NCI-H1436 treated with DMSO at 0.1 percent for 48 hours (cell line): ENCODE measurements at places on chromosomes 2 and 18.
A peak's percentile ranks its signal among the peaks of the same experiment; 100 is the strongest.

- no peak for DNase-seq
Measured at GRCh38 chr2:216475767-216476166, 22.9 kb upstream of the RPL37A start.

GRCh38 chr2:25131567-25132298, 36.6 kb downstream of the POMC start:
- no peak for DNase-seq

- DNase-seq = no peak
Measured at GRCh38 chr2:127347734-127348392, 39.9 kb downstream of the MAP3K2 start.

- no peak for DNase-seq
Measured at GRCh38 chr2:178828486-178828881, 21.3 kb upstream of the TTN start.

GRCh38 chr2:96832754-96833507, 10.9 kb downstream of the ANKRD23 start:
- DNase-seq = peak; percentile 63

DNA sequence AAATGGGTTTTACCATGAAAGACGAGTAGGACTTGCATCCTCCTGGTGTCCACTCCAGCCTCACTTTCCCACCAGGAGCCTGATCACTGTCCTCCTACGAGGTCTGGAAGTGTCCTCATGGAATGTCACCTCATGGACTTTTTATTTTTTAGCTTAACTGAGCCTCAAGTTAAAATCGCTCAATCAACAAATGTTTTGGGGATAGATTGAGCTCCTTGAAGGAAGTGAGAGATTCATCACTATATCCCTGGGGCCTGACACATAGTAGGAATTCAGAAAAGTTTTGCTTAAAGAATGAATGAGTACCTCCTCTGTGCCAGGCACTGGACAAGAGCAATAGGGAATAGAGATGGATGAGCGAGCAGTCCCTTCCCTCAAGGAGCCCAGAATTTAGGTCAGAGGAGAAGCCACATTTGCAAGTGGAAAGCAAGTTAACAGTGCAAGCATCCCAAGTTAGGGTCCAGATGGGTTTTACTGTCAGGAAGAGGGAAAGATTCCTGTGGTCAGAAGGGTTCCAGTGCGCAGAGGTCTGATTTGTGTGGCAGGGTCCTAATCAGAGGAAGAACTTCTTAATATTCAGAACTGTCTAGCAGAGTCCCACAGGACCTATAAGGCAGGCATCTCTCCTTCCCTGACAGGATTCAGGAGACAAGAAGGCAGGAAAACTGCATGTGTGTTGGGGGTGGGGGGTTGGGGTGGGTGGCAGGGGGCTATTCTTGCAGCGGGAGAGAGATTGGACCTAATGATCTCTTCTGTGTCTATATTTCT, 67.0 kb downstream of the MYCN start:
- DNase-seq = no peak

DNA sequence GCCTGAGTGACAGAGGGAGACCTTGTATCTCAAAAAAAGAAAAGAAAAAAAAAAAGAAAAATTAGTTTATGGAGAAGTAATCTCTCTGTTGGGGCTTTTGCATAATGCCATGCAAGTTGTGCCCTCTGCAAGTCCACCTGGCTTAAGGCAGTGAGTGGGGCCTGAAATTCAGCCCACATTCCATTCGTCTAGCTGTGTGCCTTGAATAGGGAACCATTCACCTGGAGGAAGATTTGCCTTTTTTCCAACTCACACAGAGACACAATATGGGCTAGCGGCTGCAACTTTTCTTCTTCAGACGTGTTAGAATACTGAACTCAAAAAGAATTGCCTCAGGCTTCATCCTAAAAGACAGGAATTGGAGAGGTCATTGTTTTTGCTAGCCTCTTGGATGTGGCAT, 160.0 kb upstream of the STON1 start:
- no peak for DNase-seq

GRCh38 chr18:30088238-30089015, 954.1 kb downstream of the DSC3 start:
- DNase-seq = no peak

GRCh38 chr18:8116341-8117005, 492.8 kb upstream of the RAB12 start:
- DNase-seq = no peak

GRCh38 chr18:811182-811891, 705 bp downstream of the YES1 start:
- DNase-seq = no peak

- DNase-seq = no peak
Measured at GRCh38 chr2:64594226-64594989, 59.3 kb downstream of the SERTAD2 start.

GRCh38 chr2:15582710-15583357, 8.8 kb upstream of the DDX1 start:
- no peak for DNase-seq

DNA sequence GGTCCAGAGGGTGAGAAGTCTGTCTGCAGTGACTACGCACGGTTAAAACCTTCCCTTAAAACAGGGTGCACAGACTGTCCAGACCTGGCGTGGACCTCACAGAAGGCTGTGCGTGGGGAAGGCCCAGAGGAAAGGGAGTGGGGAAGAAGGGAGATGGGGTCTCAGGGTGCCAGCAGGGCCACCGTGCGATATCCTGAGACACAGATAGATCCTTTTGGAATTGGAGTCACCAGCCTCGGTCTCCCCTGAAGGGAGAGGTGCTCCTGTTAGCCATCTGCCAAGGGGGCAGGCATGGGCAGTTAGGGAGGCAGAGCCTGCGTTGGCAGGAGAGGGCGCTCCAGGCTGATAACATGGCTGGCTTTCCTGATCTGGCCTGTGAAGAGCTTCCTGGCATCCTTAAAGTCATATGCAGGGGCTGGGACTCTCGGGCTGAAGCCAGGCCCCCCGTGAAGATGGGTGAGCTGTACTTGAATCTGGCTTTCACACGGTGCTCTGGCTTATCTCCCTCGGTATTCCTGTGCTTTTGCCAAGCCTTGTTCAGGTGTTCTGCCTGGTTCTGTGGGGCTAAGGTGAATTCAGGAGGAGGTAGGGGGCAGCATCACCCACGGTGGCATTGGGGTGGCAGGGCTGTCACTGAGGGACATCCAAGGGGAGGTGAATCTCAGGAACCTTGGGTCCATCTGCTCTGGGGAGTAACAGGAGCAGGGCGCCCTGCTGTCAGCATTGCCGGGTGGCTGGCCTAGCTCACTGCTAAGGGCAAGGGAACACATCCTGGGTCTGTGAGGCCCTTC, 107.2 kb upstream of the SMAD2 start:
- DNase-seq = no peak

DNA sequence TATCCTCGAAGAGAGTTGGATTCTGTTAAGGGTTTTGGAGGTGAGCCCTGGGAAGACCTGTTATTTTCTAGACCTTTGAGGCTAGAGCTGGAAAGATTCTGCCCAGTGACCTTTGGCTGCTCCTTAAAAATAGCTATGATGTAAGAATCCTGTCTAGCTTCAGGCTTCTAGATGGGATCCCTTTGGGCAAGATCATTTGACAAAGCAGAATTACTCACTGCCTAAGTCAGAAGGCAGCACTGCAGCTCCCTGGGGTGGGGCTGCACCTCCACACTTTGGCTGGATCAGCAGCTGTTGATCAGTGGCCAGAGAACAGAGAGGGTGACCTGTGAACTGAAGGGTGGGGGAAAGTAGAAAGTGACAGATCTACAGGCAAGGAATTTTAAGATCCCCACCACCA, 103.8 kb downstream of the ASAP2 start:
- no peak for DNase-seq

GRCh38 chr2:75491129-75491753, 69.5 kb downstream of the EVA1A start:
- DNase-seq = no peak

GRCh38 chr2:69624131-69624530, 19.4 kb downstream of the AAK1 start:
- DNase-seq = no peak

DNA sequence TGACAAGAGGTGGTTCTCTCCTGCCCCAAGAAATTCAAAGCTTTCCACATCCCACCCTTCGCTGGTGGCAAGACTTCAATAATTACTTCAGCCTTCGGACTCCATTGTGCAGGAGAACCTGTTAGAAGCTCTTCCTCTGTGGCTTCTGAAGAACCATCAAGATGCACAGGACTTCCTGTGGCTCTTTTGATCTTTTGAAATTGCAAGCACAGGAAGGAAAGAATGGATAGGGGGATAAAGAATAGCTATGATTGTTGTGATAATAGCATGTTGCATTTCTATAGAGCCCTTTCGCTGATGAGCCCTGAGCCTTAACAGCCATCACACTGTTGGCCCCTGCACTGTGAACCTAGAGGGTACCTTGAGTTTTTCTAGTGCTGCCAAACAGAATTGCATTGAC, 7.4 kb downstream of the EPAS1 start:
- DNase-seq = no peak

GRCh38 chr2:27290549-27290948, 8.3 kb downstream of the TRIM54 start:
- no peak for DNase-seq

DNA sequence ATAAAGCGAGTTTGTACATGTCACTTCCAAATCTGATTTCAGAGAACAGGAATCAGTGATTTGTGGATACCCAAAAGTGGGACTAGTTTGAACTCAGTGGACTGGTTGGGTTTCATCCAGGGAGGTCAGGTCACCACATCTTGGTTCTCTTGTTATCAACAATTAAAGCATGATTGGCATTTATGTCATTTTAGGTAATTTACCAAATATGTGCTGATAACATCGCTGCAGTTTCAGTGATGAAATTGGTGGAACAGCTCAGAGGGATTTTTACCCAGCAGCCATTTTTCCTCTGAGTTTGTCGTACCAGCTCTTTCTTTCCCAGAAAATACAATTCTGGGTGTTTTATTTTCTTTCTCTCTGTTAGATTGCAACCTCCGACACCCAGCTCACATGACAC, 33.4 kb downstream of the TMEM18 start:
- no peak for DNase-seq

GRCh38 chr2:20050646-20051531, 539 bp downstream of the LAPTM4A start:
- no peak for DNase-seq

- DNase-seq = no peak
Measured at GRCh38 chr2:85987266-85988174, 98.7 kb upstream of the ST3GAL5 start.

GRCh38 chr2:52416340-52416739, 1351.3 kb upstream of the CHAC2 start:
- no peak for DNase-seq

DNA sequence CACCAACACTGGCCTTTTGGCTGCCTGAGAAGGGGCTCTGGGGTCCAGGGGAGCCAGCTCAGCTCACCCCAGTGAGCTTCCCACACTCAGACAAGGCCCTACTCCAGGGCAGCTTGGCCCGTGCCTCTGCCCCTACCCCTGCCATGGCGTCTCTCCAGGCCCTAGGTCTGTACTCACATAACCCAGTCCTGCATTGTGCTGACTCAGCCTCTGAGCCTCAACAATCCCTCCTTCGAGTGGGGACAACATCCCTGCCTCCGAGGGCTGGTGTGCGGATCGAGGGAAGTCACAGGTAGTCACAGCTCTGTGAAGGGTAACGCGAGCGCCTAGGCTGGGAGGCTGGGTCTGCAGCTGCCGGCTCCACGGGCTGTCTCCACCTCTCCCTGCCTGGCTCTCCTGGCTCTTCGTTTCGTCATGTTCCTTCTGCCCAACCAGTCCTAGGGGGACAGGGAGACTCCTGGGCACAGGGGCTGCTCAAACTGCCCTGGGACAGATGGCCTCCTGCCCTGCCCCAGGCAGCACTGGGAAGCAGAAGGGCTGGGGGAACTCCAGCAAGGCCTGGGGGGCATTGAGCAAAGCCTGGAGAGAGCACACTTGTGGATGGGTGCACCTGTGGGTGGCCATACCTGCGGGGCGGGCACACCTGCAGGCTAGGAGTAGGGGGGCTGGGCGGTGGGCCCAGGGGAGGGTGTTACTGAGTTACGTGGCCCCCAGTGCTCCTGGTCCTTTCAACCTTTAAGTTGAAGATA, 74.6 kb downstream of the RRM2 start:
- no peak for DNase-seq

DNA sequence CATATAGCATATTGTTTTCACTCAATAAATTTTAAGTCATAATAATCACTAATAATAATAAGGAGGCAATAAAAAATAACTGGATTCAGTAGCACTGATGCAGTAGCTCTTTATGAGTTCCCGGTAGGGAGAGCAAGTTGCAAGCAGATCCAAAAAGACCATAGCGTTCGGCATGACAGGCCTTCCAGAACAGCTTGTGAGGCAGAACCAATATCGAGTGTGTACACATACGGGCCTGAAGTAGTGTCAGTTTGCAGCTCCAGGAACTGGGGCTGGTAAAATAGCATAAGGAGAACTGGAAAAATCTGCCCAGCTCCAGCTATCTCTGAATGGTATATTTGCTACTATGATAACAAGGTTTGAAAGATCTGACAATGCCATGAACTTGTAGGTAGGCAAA, 1607.8 kb upstream of the PIK3C3 start:
- no peak for DNase-seq

DNA sequence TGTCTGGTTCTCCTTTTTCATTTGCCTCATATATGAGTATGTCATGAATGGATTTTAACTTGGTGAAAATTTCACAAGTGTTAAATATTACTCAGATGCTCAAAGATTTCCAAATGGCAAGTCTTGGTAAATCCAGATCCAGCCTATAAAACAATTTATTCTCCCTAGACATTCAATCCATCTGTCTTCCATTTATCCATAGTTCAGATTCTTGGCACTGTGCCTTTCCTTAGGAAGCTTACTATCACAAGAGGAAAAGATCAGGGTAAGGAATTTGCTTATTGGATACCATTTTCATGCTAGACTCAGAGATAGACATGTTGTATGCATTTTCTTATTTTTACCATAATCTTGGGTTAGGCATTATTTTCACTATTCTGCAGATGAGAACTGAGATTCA, 72.5 kb upstream of the LRRTM1 start:
- DNase-seq = no peak

DNA sequence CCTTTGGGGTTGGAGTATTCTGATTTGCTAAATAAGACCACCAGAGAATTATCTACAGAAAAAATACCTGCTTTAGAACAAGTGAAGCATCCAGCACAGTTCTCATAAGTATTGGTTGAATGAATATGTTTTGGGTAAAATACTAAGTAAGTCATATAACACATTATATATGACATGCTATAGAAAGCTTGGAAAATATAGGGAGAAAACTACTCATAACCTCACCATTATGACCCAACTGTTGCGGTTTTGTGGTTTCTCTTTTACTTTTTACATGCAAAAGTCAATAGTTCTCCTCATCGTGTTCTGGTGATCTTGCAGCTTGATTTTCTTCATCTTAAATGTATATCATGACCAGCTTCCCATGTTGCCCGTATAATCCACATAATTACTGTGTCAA, 66.2 kb downstream of the DIPK1C start:
- no peak for DNase-seq

- DNase-seq = no peak
Measured at GRCh38 chr2:26957041-26957440, 13.4 kb upstream of the MAPRE3 start.

- no peak for DNase-seq
Measured at GRCh38 chr2:30208453-30208852, 22.9 kb upstream of the LBH start.
